ENCODE measurements at places on chromosomes 1 and 21.

DNA sequence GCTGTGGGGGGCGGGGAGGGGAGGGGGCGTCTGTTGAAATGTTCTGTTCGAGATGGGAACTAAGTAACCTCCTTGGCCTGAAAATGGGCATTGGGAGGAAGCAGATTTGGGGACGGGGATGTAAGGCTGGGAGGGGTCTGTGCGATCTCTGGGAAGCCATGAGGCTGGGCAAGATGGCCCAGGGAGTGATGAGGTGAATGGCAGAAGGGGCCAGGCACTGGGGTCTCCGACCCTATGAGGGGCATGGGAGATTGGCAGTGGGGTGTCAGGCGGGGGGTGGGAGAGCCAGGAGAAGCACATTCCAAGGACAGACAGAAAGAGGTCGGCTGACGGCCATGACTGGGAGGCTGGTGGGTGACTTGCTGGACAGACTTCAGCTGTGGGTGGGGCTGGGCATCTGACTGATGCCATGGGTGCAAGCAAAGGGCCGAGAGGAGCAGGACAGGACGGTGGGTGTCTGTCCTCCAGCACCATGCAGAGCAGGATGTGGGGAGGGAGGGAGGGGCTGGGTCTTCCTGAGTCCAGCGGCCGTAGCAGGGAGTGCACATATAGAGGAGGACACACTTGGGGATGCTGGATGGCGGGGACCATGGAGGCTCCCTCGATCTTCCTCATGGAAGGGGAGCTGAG lies 30.0 kb upstream of the COL18A1 start:
- no peak for DNase-seq

DNA sequence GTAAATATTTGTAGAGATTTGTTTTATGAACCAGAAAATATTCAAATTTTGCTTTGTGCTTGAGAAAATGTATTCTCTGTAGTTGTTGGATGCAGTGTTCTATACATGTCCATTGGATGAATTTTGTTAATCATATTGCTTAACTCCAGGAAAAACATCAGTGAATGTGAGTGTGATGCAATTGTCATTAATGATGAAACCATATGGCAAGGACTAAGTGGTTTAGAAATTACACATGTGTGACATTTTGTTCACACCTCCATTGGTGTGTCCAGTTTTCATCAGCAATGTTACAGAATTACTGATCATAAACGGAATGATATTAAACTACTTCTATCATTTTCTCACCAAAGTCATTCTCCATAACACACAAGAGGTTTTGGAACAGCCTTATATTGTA lies 151.8 kb upstream of the ST6GALNAC5 start:
- no peak for DNase-seq

GRCh38 chr1:210841926-210842625 lies 291.9 kb downstream of the KCNH1 start:
- DNase-seq, result no peak

GRCh38 chr1:101964708-101965107 lies 32.0 kb downstream of the OLFM3 start:
- DNase-seq, result no peak

DNA sequence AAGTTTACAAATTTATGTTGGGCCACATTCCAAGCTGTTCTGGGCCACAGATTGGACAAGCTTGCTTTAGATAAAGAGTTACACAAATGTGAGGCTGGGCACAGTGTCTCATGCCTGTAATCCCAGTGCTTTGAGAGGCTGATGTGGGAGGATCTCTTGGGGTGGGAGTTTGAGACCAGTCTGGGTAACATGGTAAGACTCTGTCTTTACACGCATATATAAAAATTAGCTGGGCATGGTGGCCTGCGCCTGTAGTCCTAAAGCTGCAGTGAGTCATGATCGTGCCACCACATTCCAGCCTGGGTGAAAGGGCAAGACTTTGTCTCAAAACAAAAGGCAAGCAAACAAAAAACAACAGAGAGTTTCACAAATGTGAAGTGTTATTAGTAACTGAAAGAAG lies 5.9 kb upstream of the VCAM1 start:
- no peak for DNase-seq

DNA sequence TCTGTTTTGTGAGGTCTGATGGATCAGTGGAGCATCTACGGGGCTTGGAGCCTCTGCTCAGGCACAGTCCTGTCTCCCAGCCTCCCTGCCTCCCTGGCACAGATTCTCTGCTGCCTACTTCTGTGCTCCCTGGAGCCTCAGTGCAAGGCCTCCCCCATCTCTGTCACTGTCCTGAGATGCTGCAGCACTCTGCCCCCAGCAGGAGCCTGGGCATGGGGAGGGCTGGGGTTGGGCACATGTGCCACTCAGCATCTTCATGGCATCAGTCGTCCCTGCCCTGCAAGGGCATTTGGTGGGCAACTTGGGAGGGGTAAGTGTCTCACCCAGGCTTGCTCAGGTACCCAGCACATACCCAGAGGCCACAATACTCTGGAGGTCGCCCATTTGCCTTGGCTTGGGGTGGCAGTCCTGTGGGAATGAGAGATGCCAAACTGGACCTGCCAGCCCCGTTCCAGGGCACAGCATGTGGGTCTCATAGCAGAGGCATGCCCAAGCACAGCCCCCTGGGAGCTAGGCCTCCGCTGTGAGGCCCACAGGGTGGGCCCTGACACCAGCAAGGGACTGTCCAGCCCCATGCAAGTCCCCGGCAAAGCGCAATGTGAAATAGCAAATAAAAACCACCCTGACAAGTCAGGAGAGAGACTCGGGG lies 28.7 kb downstream of the PADI3 start:
- no peak for DNase-seq

- DNase-seq, result no peak
Measured at GRCh38 chr1:31397360-31398095, 15.5 kb upstream of the SERINC2 start.

- no peak for DNase-seq
Measured at GRCh38 chr1:204641455-204641854, 44.1 kb downstream of the LRRN2 start.

GRCh38 chr1:152141971-152142584 lies 16.9 kb downstream of the RPTN start:
- peak; percentile 28 for DNase-seq

- DNase-seq, result no peak
Measured at GRCh38 chr1:79638382-79638781, 631.9 kb upstream of the ADGRL4 start.

DNA sequence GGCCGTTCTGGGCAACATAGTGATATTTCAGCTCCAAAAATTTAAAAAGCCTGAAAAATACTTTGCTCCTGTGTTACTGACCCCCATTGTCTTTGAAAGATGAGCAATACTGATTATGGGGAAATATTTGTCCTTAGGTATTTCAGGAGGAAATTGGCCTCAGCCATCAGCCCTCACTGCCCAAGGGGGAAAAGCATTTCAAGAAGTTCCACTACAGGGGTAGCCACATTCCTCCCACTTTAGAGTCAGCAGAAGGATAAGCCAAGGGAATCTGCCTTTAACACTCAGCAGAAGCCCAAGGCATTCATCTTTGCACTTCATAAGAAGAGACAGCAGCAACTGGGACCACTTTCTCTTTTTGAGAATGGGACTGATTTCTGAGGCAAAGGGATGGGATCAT lies 40.5 kb upstream of the ZNF326 start:
- no peak for DNase-seq

- DNase-seq, result no peak
Measured at GRCh38 chr1:231828182-231828920, 201.8 kb downstream of the DISC1 start.

GRCh38 chr1:18386591-18386990 lies 94.1 kb upstream of the KLHDC7A start:
- no peak for DNase-seq

DNA sequence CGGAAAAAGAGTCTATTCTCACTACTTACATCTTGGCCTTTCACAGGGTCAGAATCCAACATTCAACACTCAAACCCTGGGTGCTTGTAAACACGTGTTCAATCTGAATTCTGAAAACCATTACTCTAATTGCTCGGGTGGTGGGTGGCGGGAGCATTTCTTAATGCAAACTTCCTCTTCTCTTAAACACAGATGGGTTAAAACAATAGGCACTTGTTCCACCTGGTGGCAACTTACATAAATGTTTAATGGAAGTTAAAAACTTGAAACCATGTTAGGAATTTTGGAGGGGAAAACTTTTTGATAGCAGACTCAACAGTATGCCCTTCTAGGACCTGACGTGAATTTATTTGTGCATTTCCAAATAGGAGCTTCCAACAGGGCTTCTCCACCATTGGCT lies 23.4 kb upstream of the TDRD10 start:
- no peak for DNase-seq

DNA sequence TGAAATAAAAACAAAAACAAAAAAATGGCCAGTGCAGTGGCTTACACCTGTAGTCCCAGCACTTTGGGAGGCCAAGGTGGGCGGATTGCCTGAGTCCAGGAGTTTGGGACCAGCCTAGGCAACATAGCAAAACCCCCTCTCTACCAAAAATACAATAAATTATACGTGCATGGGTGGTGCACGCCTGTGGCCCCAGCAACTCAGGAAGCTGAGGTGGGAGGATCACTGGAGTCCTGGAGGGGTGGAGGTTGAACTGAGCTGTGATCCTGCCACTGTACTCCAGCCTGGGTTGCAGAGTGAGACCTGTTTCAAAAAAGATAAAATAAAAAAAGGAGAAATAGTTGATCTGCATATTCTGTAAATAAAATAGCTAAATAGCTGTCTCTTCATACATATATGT lies 41.2 kb downstream of the HS2ST1 start:
- no peak for DNase-seq

DNA sequence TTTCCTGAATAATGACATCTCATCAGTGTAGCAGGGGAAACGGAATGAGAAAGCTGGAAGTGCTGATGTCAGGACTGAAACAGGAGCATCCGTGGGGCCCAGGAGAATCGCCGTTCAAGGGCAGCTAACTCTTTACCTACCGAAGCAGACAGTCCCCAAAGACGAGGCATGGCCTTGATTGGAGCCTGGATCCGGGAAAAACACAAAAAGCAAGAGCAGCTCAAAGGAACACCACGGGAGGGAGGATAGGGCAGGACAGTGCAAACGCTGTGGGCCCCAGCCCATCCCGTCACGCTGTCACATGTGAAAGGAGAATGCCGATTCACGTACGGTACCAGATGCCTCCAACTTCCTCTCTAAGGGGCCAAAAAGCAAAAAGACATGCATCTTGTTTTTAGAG lies 34.9 kb downstream of the WNT9A start:
- no peak for DNase-seq

DNA sequence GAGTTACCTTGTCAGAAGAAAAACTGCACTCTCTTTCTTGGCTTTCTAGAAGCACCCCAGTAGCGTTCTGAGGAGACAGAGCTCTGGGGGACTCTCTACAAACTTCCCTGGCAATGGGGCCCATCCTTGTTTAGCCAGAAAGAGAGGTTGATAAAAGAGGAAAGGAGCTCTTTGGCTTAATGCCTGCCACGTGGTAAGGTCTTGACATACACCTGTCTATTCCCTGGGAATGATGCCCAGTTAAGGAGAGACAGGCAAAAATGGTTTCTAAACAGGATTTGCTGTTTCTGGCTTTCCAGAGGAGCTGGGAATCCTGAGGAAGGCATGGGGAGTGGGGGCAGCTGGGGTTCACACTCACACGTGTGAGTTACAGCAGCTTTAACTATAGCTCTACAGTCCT lies 30.2 kb upstream of the IL20 start:
- no peak for DNase-seq

- DNase-seq, result no peak
Measured at GRCh38 chr1:21269461-21270085, 20.7 kb downstream of the ECE1 start.

GRCh38 chr1:37890378-37891014 lies 31.1 kb upstream of the MTF1 start:
- no peak for DNase-seq

GRCh38 chr1:62778208-62778607 lies 5.7 kb upstream of the ATG4C start:
- no peak for DNase-seq

GRCh38 chr1:33140153-33141149 lies 41.4 kb downstream of the TRIM62 start:
- DNase-seq, result no peak

DNA sequence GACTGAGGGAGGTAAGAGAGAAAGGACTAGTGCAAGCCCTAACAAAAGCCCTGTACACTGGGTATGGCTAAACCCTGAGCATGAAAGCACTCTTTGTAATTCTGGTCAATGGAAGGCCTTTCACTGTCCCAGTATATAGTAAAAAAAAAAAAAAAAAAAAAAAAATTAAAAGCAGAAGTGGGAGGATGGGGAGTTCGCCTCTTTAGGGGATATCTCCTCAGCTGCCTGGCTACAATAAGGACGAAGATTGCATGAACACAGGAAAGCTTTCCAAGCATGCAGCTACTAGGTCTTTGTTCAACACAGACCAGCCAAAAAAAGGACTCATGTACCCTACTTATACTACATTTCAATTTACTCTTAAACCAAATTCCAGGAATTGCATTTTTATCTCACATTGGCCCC lies 59.1 kb downstream of the EIF4G3 start:
- DNase-seq, result no peak

- no peak for DNase-seq
Measured at GRCh38 chr1:113784104-113784779, 25.0 kb upstream of the PHTF1 start.

GRCh38 chr1:1020000-1020404 lies at the start of gene AGRN:
TSS of gene AGRN (plus strand) at chr1:1020120. CDS start at chr1:1020173, 53 bp downstream.
- DNase-seq, result no peak

- DNase-seq, result no peak
Measured at GRCh38 chr1:240426051-240426450, 185.9 kb downstream of the GREM2 start.

DNA sequence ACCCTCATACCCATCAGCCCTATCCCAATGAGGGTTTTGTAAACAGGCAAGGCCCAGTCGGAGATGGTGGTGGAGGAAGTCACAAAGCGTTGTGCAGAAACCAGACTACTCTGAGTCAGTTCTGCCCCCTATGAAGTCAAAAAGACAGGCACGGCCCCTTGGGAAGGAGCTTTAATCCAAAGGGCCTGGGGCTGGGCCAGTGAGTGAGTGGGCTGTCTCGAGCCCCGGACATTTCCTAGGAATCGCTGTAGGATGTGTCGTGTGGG lies 442 bp upstream of the AHCYL1 start:
- no peak for DNase-seq

DNA sequence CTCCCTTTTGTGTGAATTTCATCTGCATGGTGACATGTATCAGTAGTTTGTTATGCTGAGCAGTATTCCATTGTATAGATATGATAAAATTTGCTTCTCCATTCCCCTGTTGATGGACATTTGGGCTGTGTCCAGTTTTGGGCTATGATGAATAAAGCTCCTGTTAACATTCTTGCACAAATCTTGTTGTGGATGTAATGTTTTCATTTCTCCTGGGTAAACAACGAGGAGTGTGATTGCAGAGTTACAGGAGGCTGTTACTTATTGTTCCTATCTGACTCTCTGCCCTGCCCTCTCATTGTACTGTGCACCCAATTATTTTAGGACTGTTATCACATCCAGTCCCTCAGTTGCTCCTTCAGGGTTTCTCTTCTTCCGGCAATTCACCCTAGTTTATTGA lies 24.2 kb downstream of the MAPKAPK2 start:
- DNase-seq, result no peak

DNA sequence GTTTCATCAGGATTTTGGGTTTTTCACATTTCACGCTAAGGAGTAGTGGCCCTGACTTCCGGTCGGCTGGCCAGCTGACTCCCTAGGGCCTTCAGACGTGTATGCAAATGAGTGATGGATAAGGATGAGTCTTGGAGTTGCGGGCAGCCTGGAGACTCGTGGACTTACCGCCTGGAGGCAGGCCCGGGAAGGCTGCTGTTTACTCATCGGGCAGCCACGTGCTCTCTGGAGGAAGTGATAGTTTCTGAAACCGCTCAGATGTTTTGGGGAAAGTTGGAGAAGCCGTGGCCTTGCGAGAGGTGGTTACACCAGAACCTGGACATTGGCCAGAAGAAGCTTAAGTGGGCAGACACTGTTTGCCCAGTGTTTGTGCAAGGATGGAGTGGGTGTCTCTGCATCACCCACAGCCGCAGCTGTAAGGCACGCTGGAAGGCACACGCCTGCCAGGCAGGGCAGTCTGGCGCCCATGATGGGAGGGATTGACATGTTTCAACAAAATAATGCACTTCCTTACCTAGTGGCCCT lies 23.1 kb upstream of the TNFRSF1B start:
- peak; percentile 36 for DNase-seq
